ENCODE measurements at places on chromosomes 7 and 10.

DNA sequence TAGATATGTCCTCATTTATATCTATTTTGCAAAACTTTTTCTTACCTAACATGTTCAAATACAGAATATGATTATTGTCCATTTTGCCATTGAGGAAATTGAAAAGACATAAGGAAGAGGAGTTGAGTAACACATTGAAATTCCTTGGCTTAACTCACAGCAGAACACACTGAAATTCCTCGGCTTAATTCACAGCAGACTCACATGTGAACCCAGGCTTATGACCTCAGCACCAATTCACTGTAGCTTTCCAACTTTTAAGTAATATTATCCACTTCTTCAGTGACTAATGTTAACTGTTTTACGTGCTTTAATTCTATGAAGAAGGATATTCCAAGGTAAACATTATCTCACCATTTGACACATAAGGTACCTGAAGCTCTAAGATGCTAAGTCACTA, 597.5 kb upstream of the PFKP start:
- no peak for DNase-seq

GRCh38 chr10:3623746-3624145, 161.3 kb downstream of the KLF6 start:
- DNase-seq = no peak

DNA sequence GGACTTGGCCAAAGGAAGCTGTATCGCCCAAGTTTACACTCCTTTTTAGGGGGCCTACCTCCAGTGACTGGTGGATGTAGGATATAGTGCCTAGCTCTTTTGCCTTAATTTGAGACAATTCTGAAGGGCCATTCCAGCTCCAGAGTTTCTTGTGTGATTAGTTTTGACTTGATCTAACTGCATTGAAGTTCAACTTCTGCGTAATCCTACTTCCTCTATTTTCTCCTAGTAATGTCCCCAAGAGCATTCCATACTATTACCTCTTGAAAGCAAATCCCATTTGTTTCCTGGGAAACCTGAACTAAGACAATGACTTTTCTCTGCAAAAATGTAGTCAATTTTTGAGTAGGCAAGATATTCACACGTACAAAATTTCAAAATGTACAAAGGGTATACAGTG, 4.7 kb upstream of the H2AZ2 start:
- no peak for DNase-seq

- no peak for DNase-seq
Measured at GRCh38 chr7:148356303-148356702, 234.3 kb upstream of the C7orf33 start.

DNA sequence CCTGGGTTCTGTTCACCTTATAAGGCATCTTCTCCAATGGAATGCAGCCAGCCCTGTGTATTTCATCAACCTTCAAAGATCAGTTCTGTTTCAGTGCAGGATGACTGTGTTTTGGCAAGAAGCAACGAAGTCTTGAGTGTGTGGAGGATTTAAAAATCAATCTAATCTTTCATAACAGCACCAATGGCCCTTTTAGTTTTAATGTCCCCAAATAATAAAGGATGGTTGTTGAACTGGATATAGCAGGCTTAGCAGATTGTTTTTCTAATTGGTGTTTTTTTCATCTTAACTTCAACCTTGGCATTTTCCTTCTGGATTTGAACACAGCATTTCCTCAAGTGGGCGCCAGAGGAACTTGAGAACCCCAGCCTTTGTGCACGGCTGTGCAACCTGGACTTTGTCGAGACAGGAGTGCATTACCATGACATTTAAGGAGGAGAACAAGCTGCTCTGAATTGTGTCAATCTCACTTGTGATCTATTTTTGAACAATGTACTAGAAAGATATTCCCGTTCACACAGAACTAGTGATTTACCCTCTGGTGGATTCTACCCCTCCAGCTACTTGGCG, 313.3 kb upstream of the AKR1E2 start:
- peak; percentile 10 for DNase-seq

- DNase-seq = peak; percentile 1
Measured at GRCh38 chr10:100330079-100330478, at the start of gene PKD2L1. Gene PKD2L1, minus strand, starts transcription at chr10:100330228. Its CDS starts 125 bp downstream, at chr10:100330103.

- no peak for DNase-seq
Measured at GRCh38 chr7:78083476-78084120, 285.0 kb downstream of the PHTF2 start.

DNA sequence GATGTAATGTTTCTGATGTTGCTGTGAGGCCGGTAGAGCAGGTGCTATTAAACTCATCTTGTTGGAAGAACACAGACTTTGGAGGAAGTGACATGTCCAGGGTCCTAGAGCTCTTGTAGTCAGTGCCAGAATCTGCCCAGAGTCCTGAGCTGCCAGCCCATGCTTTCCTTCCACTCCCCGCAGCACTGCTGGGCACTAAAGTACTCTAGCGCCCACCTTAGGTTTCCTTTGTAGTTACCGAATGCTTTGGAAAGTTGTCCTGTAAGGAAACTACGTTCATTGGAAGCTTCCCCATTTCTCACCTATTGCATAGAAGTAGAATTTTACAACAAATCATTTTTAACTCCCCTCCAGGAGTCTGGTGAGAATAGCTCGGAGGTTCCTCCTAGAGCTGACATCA, 11.0 kb downstream of the ZNF862 start:
- DNase-seq = no peak

GRCh38 chr7:139991269-139991666, 71.5 kb downstream of the PARP12 start:
- DNase-seq = no peak

- no peak for DNase-seq
Measured at GRCh38 chr7:155878250-155878649, 66.0 kb upstream of the SHH start.

GRCh38 chr7:85175217-85175616, 11.6 kb downstream of the SEMA3D start:
- no peak for DNase-seq

GRCh38 chr10:73182568-73182967, 14.6 kb downstream of the FAM149B1 start:
- DNase-seq = no peak

GRCh38 chr7:158662610-158663427, 41.8 kb downstream of the NCAPG2 start:
- no peak for DNase-seq

- no peak for DNase-seq
Measured at GRCh38 chr7:128815289-128815942, 14.8 kb upstream of the FLNC start.

DNA sequence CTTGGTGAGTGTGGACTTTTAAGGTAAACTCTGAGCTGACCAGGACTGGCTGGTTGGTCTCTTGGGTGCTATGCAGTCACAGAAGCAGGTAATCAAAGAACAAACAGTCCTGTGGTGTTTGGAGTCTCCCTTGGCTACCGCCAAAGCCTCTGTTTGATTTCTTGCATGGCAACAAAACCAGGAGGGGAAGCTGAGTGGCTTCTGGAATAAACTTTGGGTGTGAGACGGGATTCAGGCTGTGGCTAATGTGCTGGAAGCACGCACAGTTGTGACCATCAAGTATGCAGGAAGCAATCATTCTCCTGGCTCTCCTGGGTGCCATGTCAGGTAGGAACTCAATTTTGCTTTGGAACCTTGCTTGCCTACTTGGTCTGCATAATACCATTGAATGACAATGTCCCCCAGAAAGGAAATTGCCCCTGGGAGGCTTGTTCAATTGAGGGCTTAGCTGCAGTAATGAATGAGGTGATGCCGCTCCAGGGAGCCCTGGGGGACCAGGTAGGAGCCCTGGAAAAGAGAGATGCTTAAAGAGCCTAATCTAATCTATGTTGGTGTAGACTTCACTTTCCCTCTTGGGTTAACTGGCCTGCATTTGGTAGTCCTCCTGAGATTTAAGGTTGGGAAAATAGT, at the start of gene CDHR3:
Gene CDHR3, plus strand, starts transcription at position 227 of the 630 bp plus-strand sequence. Its CDS starts 55 bp downstream, at position 282.
- DNase-seq = no peak

DNA sequence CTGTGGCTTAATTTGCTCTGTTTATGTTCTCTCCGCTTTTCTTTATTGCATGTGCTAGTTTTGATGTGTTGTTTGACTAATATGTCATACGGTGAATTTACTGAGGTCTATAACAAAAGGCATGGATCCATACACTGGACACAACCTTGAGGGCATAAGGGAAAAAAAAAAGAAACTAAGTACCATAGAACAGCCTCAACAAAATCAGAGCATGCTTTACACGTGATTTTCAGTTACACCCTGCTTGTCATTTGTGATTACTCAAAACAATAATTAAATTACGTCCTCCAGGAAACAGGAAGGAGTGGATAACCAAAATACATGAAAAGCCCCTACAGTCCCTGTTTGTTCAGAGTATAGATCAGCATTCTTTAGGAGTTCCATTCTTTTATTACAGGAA, 150.5 kb downstream of the CRPPA start:
- peak; percentile 5 for DNase-seq

GRCh38 chr7:124179641-124180040, 146.8 kb upstream of the TMEM229A start:
- no peak for DNase-seq

GRCh38 chr10:129622736-129623135, 155.7 kb downstream of the MGMT start:
- no peak for DNase-seq

- DNase-seq = no peak
Measured at GRCh38 chr10:80324891-80325364, 31.6 kb downstream of the DYDC1 start.

DNA sequence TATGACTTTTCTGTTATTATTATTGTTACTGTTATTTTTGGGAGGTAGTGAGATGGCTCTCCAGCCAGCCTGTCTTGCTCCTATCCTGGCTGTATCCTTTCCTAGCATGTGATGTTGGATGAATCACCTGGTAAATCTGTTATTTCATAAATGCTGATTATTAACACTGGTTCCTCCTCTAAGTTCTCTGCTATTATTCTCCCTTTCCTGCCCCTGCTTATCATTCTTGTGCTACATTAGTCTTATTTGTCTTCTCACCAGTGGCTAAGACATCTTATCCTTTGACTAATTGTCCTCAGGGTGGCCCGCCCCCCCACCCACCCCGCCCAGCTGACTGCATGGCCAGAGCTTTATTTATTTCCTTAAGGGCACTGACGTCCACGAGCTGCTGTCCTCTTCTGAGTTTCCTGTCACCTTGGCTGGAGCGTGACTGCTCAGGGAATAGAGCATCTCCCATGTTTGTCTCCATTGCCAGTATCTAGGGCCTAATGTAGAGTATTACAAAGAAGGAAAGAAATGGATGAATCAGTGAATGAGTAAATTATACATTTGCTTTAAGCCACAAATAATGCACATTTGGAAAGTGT, 110.1 kb upstream of the KLF6 start:
- no peak for DNase-seq

DNA sequence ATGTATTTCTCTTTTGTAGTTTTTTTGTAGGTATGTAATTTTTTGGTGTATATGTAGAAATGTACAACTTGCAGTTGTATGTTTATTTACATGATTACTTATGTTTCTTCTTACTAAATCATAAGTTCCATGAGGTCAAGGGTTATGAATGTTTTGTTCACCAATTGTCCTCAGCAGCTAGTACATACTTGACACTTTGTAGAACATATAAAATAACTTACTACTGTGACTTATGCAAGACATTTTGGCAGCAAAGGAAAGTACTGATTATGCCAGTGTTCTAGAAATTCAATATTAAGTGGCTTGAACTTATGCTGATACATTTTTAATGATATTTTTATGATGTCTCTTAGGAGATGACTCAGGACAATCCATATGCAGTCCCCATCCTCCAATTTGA, 209.6 kb downstream of the DKK1 start:
- DNase-seq = no peak

DNA sequence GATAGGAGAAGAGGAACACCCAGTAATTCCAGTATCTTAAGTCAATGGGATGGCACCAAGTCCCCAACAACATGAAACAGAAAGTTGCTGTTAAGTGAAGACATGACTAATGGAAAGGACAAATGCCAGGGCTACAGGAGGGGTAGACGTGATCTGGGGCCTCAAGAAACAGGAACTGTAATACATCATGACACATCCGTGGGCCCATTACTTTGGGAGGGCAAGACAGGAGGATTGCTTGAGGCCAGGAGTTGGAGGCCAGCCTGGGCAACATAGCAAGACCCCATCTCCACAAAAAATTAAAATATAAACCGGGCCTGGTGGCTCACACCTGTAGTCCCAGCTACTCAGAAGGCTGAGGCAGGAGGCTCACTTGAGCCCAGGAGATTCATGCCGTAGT, 408.6 kb upstream of the PRKCQ start:
- DNase-seq = no peak

- DNase-seq = no peak
Measured at GRCh38 chr10:124014416-124015154, 78.8 kb downstream of the CHST15 start.

- no peak for DNase-seq
Measured at GRCh38 chr10:133045556-133046389, 42.0 kb upstream of the ADGRA1 start.

DNA sequence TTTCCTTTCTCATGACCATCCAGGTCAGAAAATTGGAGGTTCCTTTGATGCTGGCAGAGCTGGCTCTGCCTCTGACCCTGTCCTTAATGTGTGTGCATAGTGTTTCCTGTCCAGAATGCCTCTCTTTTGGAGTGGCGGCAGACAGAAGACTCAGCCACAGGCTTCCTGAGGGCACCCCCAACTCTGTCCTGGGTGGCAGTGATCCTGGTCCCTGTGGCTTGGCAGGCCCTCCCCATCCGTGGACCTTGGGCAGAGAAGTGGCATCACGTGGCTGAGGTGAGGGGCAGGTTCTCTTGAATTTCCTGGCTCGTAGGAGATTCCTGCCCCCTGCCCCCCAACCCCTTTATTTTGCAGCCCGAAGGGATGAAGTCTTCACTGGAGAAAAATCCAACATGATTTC, 133.1 kb downstream of the RGS10 start:
- DNase-seq = no peak

DNA sequence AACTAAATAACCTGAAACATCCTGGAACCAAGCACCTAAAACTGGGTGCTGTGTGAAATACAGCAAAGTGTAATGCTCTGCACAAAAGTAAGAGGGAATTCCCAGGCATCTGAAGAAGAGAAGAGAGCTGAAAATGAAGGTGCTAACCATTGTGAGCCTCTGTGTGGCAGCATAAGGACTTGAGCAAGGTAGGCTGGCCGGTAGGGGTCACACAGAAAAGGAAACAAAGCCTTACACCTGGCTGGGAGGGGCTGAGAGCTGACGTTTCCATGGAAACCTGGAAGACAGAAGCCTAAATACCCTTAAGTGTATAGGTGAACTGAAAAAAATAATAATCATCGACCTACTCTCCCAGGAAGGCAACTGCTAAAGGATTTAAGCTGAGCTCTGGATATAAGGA, 48.6 kb downstream of the CUL1 start:
- DNase-seq = peak; percentile 9

DNA sequence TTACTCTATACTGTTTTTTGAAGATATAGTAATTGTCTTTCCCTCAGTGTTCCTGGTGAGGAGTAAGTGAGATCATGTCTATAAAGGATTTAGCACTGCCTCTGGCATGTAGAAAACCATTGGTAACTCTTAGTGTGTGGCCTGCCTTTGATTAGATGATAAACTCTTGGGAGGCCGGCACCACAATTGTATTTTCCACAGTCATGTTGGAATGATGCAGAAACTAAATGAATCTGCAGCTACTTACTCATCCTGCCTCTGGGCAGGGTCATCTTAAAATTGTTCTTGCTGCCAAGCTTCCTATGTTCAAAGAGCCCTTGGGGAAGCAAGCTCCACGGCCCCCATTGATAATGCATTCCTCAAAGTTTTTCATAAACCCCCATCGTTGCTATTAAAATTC, 204.6 kb downstream of the ANKRD7 start:
- no peak for DNase-seq

Measured in NCI-H1417 (cell line).